ENCODE measurements at places on chromosomes 4 and X.

DNA sequence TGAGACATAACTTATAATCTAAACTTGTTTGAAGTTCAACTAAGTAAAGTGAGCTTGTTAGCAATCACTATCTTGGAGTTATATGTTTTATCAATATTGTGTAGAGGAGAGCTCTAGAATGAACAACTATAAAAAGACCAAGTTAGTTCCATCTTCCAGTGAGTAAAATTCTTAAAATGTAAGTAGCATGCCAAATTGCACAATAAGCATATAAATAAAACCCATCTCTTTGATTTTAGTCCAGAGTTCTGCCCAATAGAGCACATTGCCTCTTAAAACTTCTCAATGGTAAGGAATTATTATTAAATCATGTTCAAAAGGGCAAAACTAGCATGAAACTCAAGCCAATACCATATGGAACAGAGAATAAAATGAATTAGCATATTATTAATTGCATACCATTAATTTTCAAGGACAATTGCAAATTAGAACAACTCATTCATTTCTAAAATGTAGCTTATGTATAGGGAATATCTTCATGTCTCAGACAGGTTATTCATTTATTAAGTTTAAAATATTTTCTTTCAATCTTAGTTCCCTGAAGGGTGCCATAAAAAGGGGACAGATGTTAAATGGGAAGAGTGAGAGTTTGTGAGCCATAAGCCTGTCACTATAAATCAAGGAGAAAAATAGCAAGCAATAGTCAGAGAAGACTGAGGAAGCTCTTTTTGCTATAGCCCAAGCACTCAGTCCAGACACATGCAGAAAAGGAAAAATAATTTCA, 507.6 kb downstream of the CENPC start:
- DNase-seq: no peak

- no peak for DNase-seq
Observed at GRCh38 chr4:2371765-2372487, 46.5 kb downstream of the ZFYVE28 start.

DNA sequence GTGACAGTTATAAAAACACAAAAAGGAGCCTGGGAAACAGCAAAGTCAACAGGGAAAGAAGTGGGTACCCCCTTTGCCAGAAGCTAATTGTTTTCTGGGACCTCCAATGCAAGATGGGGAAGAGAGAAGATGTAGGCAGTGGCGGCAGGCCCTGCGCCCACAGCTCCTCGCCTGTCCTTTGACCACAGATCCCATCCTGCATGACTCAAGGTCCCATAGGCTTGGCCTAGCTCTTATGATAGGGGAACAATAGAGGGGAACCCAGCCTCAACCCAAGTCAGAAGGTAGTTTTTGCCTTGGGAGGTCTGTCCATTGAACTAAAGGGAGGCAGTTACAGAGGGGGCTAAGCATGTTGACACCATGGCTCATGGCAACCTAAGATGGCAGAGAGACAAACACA, 14.2 kb downstream of the ZMYM3 start:
- DNase-seq: no peak

DNA sequence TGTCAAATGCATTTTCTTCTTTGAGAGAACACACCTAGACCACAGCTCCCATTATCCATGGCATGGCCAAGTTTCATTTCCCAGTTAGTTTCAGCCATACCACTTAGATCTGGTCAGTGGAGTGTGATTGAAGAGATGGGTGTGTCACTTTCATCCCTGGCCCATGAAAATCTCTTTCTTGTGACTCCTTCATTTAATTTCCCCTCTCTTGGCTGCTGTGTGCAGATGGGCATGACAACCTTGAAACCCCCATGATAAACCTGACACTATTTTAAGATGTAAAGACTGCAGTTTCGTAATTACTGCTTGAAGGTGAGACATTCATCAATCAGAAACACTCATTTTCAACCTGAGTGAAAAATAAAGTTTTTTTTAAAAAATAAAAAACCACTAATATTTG, 284.9 kb downstream of the IL15 start:
- no peak for DNase-seq

GRCh38 chr4:166628454-166628853, 605.8 kb downstream of the SPOCK3 start:
- DNase-seq: no peak

DNA sequence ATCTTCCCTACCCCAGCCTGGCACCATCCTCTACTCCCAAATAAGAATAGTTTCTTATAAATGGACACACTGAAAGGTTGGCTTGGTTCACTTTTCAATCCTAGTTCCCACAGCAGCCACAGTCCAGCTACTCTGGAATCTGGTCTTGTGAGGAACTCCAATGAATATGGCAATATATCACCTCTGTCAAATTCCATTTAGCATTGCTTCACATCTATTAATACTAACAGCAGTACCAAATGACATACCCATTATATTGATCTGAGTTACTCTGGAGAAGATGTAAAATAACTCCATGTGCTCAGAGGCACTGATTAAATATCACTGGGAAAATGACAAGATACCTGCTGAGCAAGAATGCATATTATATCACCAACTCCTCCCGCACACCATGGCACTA, 8.6 kb downstream of the OPHN1 start:
- no peak for DNase-seq

- no peak for DNase-seq
Observed at GRCh38 chr4:68953056-68953596, 1.5 kb upstream of the UGT2A3 start.

DNA sequence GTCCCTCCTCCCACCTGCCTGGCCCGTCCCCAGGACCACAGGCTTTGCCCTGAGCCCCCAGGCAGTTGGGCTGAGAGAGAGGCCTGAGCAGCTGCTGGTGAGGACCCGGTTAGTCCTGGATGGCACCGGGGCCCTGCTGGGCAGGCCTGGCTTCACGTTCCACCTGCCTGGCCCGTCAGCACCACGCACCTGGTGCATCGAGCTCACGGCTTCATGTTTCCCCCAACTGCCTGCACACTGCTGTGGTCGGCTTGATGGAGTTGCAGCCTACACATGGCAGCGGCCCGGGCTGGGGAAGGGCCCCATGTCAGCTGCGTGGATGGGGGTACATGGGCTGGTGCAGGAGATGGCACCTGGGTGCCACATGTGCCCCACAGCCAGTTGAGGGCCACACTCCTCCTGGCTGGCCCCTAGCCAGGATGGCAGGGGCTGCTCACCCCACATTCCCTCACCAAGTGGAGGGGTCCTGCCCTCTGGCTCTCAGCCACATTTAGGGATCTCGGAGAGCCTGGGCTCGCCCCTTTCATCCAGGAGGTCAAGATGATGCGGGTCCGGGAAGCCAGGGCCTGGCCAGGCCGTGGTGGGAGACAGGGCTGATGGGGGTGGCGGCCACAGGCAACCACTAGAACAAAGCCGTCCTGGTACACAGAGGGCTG, 28.5 kb downstream of the NKX1-1 start:
- DNase-seq: no peak

- DNase-seq: no peak
Observed at GRCh38 chr4:88705805-88706492, 8.3 kb upstream of the NAP1L5 start.

DNA sequence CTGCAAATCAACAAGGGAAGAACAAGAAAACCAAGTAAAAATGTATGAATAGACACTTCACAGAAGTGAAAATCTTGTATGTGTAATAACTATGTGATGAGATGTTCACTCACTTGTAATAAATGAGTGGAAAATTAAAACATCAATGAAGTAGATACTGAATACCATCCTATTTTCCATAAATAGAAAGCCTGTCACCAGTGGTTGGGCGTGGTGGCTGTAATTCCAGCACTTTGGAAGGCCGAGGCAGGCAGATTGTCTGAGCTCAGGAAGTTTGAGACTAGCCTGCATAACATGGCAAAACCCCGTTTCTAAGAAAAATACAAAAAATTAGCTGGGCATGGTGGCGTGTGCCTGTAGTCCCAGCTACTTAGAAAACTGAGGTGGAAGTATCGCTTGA, 53.5 kb upstream of the SOD3 start:
- no peak for DNase-seq

- no peak for DNase-seq
Observed at GRCh38 chr4:121277194-121278105, 103.4 kb downstream of the QRFPR start.

DNA sequence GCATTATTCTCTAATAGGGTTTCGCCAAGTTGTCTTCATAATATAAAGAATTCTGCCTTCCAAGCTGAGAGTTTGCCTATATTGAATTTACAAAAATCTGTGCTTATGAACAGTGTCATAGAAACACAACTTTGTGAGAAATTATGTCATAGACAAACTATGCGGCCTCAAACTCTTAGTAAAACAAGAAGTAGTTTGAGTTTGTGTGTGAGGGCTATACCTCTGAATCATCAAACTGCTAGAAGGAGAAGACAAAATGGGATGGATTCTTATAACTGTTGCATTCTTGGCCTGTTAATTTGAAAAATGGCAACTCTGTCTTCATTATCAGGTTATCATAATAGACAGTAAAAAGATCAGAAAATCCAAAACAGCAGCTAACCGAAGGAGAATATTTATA, 46.1 kb upstream of the NAP1L5 start:
- DNase-seq: no peak

- DNase-seq: no peak
Observed at GRCh38 chrX:147183161-147183560, 368.6 kb upstream of the CXorf51A start.

GRCh38 chrX:132267392-132267791, 48.1 kb upstream of the RAP2C start:
- DNase-seq: no peak

DNA sequence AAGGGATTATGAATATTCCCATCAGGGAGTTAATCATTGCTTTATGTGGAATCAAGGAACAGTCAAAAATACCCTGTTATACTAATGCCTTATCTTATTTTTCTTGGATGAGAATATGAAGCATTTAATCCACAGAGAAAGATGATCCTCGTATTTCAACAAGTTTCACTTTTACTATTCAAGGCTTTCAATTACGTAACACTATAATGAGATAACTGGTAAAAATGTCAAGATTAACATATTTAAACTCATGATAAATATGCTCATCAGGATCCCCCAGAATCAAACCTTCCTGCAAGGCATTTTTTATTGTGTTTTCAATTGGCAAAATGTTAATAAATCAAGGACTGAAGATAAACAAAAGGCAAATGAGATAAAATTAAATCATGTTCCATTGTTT, 5.1 kb downstream of the ZXDA start:
- no peak for DNase-seq

- DNase-seq: no peak
Observed at GRCh38 chrX:31251336-31251735, 179.5 kb upstream of the FTHL17 start.

DNA sequence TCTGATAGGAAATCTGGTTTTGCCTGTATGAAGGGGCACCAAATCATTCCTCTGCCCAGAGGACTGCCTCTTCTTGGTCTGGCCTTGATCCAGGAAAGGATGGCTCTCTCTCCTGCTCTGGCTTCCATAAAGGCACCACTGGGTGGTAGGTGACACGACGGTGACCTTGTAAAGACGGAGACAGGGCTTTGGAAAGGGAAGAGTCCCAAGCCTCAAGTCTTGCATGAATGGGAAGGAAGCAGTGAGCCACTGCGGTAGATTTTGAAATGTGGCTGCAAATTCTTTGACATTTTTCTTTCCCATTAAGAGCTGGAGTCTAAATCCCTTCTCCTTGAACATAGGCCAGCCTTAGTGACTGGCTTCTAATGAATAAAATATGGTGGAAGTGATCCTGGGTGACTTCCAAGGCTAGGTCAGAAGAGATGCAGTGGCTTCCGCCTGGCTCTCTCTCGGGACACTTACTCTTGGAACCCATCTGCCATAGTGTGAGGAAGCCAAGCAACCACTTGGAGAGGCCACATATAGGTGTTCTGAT, 347.4 kb downstream of the BCOR start:
- DNase-seq: no peak

GRCh38 chr4:32135642-32136041, 1415.5 kb downstream of the PCDH7 start:
- no peak for DNase-seq

- no peak for DNase-seq
Observed at GRCh38 chrX:11970578-11971359, 167.5 kb upstream of the FRMPD4 start.

DNA sequence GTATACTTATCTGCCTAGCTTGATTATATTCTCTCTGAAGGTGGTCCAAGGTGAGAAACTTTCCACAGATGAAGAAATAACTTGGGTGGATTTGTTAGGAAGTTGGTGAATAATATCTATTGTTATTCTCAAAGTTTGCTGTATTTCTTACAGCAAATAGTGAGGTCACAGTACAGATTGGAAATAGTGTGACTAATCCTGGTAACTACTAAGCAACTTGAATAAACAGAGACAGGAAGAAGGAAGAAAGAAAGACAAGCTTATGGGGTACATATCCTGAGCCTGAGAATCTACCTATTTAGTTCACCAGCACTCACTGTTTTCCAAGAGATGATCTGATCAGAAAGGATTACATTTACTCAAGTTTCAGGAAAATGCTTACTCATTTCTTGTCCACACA, 1416.1 kb downstream of the RPA4 start:
- no peak for DNase-seq

DNA sequence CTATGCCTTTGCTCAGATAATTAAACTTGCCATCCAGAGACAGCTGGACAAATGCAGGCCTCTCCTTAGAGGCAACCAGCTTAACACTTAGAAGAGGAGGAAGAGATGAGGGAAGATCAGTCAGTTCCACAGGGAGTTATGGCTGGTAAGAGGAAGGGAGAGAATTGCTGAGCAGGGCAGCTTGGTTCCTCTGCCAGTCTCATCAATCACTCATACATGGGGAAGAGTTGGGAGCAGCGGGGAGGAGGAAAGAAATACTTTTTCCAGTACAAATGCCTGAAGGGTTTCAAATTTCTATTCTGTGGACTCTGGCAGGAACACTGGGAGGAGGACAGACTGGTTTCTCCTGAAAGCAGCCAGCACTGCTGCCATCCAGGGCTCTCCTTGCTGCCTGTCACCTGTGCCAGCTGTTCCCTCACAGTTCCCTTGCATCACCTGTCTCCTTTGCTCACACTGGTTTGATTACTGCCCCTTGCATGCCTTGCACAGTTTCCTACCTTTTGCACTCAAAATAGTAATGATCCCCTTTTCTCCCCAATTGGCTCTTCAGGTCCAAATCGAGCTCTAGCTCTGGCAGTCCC, 59.5 kb downstream of the PGRMC2 start:
- DNase-seq: peak; percentile 20

DNA sequence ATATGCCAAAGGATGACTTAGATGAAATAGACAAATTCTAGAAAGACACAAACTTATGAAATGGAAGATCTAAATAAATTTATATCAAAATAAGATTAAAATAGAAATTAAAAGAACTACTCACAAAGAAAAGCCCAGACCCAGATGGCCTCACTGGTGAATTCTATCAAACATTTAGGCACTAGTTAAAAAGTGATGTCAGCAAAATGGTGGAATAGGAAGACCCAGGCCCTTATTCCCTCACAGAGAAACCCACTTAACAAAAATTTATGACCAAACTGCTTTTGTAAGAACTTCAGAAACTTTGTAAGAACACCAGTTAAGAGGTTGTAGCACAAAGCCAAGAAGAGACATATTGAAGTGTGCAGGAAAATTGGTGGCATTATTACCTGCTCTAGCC, 129.5 kb downstream of the GATB start:
- no peak for DNase-seq

GRCh38 chr4:1300466-1301455, 11.1 kb downstream of the MAEA start:
- DNase-seq: no peak

- DNase-seq: no peak
Observed at GRCh38 chr4:7189475-7190277, 2.7 kb upstream of the SORCS2 start.

- DNase-seq: no peak
Observed at GRCh38 chrX:40156470-40157227, 58.9 kb upstream of the BCOR start.

Measured in left kidney (tissue), 8 donors.